Posterior cingulate gyrus (tissue), 11 donors: ENCODE measurements at places on chromosomes 7 and 10.

- no peak for DNase-seq
Observed at GRCh38 chr10:28480628-28480965, 52.3 kb upstream of the WAC start.

GRCh38 chr7:143992670-143993069 lies 7.5 kb upstream of the OR6B1 start:
- no peak for DNase-seq

DNA sequence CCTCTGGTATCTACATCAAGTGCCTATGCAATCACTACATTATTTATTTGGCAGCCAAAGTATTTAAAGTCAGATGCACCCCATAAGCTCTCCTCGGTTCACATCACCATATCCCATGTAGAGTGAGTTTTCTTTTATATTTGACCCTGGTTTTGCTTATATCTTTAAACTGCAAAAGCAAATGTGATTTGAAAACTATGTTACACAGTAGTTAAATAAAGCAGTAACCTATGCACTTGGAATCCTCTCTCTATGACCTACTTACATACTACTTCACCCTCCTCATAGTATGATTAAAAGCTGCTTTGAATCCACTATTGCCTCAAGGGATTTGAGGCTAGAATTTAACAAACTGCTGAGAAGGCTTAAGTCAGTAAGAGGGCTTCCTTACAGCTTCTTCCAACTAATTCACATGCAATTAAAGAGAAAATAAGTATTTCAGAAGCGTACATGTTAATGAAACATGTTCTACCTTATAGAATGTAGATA lies 2.2 kb upstream of the CELF2 start:
- no peak for DNase-seq

- DNase-seq = no peak
Observed at GRCh38 chr7:1770331-1770730, 100.3 kb downstream of the ELFN1 start.

GRCh38 chr10:77974396-77975074 lies 48.0 kb upstream of the DLG5 start:
- DNase-seq = no peak

DNA sequence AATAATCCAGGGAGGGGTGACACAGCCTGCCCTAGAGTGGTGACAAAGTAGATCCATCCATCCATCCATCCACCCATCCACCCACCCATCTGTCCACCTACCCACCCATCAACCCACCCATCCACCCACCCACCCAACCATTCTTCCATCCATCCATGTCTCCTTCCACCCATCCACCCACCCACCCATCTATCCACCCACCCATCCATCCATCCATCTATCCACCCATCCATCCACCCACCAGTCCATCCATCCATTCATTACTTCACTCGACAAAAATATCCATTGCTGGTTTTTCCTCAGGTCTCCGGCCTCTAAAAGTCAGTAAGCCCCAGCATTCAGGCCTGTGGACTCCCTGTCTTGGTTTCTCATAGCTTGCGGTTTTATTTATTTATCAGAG lies 12.5 kb upstream of the LIMK1 start:
- DNase-seq = no peak

DNA sequence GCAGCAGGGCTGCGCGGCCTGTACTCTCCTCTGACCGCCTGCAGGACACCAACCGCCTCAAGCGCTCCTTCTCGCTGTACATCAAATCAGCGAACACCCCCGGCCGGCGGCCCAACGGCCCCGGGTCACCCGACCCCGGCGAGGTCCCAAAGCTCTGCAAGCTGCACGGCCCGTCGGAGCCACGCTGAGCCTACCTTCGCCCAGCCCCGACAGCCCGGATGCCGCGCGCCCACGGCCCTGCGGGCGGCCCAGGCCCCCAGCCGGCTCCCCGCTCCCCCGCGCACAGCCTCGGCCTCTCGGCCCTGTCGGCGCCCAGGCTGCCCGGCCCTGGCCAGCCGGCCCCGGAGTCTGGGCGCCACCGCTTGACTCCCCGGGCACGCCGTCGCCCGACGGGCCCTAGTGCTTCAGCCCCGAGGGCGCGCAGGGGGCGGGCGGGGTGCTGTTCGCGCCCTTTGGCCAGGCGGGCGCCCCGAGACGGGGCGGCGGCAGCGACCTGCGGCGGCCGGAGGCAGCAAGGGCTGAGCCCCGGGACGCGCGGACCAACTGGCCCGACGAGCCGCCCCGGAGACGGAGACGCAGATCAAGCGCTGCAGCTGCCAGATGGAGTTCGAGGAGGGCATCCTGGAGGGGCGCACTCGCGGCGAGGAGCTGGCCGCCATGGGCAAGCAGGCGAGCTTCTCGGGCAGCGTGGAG lies 11.1 kb upstream of the SEC24C start:
- DNase-seq = no peak

DNA sequence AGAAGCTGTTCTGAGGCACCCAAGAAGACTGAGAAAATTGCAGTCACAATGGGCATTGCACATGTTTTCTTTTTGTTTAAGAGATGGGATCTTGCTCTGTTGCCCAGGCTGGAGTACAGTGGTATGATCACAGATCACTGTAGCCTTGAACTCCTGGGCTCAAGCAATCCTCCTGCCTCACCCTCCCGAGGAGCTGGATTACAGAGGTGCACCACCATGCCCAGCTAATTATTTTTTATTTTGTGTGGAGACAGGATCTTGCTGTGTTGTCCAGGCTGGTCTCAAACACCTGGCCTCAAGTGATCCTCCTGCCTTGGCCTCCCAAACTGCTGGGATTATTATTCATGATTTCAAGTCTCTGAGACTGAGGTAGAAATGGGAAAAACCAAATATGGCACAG lies 168.7 kb downstream of the PIP4K2A start:
- DNase-seq = no peak

GRCh38 chr10:95691281-95691680 lies 2.4 kb downstream of the TCTN3 start:
- no peak for DNase-seq

GRCh38 chr10:30728127-30728526 lies 98.6 kb upstream of the LYZL2 start:
- DNase-seq = no peak

GRCh38 chr10:20185116-20185515 lies 368.9 kb downstream of the PLXDC2 start:
- DNase-seq = no peak

DNA sequence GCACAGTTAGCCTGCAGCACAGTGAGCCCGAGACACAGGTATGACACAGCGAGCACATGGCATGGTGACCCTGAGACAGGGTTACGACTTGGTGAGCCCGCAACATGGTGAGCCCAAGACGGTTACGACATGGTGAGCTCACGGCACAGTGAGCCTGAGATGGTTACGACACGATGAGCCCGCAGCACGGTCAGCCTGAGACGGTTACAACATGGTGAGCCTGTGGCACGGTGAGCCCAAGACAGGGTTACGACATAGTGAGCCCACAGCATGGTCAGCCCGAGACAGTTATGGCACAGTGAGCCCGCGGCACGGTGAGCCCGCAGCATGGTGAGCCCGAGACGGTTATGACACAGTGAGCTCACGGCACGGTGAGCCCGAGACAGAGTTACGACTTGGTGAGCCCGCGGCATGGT lies 156.1 kb downstream of the MAD1L1 start:
- DNase-seq = no peak

DNA sequence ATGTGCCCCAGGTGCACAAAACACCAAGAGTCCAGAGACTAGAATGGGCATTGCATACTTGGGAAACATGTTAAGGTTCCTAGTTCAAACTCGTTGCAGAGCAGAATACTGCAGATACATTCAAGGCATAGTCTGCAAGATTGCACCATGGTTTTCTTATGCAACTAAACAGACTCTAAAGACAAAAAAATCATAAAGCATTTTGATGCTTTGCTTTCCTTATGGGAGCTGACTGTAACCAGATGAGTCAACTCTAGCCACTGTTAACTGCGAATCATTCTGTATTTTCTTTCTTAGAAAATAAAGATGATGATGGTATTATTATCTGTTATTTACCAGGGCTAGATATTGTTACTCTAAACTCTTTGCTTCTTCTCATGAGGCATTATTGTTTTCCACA lies 19.7 kb downstream of the TRUB1 start:
- no peak for DNase-seq

DNA sequence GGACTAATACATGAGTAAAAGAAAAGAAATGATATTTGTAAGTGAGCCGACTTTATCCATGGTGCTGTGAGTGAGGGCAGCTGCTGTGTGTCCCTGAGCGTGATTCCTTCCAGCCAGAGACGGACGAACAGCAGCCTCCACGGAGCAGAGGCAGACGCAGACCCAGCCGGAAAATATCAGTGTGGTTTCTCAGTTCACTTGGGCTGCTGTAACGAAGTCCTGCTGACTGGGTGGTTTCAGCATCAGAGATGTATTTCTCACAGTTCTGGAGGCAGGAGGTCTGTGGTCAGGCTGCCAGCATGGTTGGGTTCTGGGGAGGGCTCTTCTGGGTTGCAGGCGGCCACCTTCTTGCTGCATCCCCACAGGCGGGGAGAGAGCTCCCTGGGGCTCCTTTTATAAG lies 375.6 kb downstream of the GLRX3 start:
- no peak for DNase-seq

DNA sequence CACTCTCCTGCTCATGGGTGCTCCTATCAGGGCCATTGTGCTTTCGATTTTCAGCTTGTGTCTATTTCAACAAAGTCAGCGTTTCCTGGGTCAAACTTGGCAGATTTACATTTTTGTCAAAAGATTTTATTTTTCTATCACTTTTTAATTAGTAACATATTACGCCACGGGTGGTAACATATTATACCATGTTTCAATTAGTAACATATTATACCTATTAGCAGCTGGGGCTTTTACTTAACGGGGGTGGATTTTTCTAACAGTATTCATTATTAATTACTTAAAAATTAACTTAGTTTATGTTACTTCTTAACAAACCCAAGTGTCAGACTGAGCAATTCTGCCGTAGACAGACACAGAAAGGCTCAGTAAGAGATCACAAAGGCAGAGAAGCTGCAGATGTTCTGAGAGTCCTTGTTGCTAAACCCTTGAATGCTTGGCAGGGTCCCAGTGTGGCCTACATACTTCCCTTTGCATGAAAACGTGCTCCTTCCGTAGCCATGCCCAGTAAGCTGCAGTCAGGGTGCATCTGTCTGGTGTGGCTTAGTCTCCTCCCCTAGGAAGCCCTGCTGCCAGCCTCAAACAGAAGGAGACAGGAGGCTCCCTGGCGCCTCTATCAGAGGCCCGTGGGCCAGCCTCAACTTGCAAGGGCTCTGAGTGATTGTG lies 263.1 kb upstream of the CXCL12 start:
- DNase-seq = no peak

- DNase-seq = no peak
Observed at GRCh38 chr10:91788527-91788926, 9.7 kb upstream of the TNKS2 start.

DNA sequence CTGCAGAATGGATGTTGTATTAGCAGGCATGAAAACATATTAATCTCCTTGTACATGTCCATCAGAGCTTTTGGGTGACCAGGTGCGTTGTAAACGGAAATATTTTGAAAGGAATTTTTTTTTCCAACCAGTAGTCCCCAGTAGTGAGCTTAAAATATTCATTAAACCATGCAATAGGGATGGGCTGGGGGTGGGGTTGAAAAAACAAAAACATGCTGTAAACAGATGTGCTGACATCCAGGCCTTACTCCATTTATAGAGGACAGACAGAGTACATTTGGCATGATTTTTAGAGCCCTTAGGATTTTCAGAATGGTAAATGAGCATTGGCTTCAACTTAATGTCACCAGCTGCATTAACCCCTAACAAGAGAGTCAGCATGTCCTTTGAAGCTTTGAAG lies 50.2 kb downstream of the PTPN12 start:
- no peak for DNase-seq

DNA sequence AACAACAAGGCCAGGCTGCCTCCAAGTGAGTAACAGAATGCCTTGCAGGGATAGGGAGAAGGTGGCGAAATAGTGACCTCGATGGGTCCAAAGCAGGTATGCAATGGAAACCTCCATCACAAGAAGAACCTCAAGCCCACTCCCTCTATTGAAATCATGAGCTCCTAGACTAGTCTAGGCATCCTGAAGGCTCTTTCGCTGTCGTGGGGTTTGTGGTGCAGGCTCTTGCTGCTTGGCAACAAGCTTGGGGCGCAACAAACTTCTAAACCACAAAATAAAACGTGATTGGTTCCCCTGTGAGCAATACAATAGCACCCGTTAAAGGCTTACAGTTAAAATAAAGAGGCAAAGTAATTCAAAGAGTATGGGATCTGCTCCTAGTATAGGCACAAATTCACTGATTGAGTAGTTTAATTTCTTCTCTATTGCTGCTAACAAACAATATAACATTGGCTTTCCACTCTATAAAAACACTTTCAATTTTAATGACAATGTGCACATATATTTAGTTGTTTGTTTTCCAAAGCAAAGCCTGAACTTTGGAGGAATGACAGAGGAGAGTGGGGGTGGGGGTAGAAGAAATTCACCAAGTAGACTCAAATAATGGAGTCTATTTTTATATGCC lies 64.1 kb downstream of the C10orf67 start:
- DNase-seq = no peak

GRCh38 chr10:110192552-110192951 lies 14.9 kb upstream of the MXI1 start:
- DNase-seq = no peak

DNA sequence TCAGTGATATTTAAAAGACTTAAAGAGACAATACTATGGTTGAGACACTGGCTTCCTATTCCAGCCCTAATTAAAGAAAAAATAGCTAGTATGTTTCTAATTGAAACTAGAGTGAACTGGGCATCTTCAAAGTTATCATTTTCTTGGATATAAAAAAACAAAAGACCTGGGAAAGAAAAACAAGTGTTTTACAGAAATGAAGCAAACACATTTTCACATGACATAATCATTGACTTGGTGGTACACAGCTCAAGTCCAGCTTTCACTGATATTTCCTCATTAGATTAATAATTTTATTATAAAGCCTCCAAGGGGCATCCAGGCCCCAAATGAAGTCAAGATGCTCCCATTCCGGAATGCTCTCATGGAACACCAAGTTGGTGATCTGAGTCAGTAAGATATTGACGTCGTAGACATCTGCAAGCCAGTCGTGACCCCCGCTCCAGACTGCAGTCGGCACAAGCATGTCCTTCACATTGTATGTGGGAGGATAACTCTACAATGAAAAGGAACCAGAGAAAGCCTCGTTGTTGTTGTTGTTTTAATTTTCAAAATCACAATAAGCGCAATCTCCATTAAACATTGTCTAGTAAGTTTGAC lies 7.5 kb upstream of the CH25H start:
- DNase-seq = no peak

- no peak for DNase-seq
Observed at GRCh38 chr7:107138696-107139420, 29.9 kb upstream of the HBP1 start.
